NCI-H510A (cell line): ENCODE measurements at places on chromosomes 2 and 18.

- no peak for DNase-seq
These were observed 1935.1 kb upstream of the PIK3C3 start for GRCh38 chr18:40019797-40020392.

GRCh38 chr2:148948868-148949267, 73.8 kb downstream of the KIF5C start:
- no peak for DNase-seq

DNA sequence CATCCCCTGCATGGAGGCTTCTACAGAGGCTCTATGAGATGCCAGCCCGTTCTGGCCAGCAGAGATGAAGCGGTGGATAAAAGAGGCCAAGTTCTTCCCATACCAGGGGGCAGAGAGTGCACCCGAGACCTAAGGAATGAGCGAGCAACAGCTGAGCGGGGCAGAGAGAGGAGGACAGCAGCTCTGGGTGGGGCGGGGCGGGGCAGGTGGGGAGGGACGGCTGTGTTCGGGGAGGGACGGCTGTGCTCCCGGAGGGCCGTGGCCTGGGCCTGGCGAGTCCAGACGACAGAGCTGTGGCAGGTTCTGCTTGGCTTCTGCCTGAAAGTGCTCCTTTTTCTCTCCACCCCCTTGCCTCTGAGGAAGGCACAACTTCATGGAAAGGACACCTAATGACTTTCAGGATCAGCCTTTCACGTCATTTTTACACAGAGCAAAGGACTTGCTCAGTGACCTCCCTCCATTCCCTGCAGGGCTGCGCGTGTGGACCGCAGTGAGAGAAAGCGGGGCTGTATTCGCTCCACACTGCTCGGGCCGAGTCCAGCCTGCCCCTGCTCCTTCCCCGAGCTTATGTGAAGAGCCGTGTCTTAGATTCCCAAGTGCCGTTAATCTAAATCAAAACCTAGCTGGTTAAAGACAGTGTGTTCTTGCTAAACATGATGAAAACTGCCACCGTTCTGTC, 232.9 kb downstream of the HDAC4 start:
- DNase-seq, result no peak

DNA sequence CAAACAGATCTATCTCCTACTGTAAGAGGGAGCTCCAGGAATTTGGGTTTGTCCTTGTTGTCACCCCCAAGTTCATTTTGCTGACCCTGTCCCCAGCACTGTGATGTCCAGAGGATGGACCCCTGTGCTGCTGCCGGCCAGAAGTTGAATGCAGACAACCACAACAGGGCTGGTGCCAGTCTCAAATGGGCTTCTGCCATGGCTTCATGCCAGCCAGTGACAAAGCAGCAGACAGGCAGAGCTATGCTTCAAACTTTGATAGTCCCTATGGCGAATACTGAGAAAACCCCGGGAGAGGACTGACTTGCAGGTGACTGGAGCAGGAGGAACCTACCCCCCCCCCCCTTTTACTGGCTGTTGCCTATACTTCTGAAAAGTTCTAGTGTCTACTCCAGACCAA, 3.2 kb downstream of the SMAD7 start:
- DNase-seq, result no peak

GRCh38 chr2:129074298-129074920, 755.7 kb upstream of the HS6ST1 start:
- no peak for DNase-seq

- DNase-seq, result no peak
These were observed 61.1 kb downstream of the ASB1 start for GRCh38 chr2:238487652-238488346.

GRCh38 chr2:72919414-72920317, 2.3 kb downstream of the EMX1 start:
- no peak for DNase-seq

- DNase-seq, result no peak
These were observed 161.2 kb upstream of the SIX2 start for GRCh38 chr2:45170191-45171135.

DNA sequence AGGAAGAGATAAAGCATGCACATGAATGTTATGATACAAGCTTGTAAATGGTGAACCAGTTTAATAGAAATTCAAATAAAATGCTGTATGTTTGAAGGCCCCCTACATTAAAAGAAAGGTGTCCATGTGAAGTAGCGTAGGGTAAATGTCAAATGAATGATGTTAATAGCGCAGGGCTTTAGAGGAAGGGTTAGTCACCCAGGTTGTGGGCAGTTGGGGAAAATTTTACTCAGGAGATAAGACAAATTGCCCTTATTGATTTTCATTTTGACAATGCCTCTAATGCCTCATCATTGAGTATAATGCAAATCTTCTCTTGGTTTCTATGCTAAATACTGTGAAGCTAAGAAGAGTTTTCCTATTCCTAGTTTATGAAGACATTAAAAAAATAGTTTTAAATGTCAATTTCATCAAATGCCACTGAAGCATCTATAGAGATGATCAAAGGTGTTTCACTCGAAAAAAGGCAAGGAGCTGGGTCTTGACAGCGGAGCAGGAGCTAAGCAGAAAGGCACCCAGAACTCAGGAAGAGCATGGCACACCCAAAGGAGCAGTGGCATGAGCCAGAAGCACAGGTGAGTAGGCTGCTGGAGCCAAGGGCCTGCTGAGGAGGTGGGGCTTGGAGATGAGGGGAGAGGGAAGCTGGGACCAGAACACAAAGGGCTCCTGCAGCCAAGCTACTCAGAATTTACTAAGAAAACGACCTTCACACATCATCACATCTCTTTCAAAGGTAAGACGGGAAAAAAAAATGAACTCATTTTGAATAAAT, 129.3 kb upstream of the ACKR3 start:
- no peak for DNase-seq

- no peak for DNase-seq
These were observed 132.7 kb downstream of the CCBE1 start for GRCh38 chr18:59564561-59564960.

GRCh38 chr2:181073896-181074295, 93.5 kb downstream of the UBE2E3 start:
- DNase-seq, result no peak

DNA sequence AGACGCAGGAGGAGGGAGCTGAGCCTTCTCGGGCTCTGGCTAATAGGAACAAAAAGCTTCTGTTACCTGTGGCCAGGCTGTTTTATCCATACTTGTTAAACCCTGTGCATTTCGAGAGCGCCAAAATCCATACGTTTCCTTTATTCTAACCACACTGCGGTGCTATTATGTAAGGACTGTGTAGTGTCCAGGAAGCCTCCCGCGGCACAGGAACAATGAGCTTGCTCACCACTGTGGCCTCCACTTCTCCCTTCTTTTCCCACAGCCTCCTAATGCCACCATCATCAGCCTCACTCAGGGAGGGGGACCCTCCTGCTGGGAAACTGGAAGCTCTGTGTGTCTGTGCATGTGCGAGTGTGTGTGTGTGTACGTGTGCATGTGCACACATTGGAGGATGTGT, 268.5 kb downstream of the HAUS1 start:
- no peak for DNase-seq

GRCh38 chr2:22406625-22407024, 978.4 kb upstream of the KLHL29 start:
- no peak for DNase-seq

DNA sequence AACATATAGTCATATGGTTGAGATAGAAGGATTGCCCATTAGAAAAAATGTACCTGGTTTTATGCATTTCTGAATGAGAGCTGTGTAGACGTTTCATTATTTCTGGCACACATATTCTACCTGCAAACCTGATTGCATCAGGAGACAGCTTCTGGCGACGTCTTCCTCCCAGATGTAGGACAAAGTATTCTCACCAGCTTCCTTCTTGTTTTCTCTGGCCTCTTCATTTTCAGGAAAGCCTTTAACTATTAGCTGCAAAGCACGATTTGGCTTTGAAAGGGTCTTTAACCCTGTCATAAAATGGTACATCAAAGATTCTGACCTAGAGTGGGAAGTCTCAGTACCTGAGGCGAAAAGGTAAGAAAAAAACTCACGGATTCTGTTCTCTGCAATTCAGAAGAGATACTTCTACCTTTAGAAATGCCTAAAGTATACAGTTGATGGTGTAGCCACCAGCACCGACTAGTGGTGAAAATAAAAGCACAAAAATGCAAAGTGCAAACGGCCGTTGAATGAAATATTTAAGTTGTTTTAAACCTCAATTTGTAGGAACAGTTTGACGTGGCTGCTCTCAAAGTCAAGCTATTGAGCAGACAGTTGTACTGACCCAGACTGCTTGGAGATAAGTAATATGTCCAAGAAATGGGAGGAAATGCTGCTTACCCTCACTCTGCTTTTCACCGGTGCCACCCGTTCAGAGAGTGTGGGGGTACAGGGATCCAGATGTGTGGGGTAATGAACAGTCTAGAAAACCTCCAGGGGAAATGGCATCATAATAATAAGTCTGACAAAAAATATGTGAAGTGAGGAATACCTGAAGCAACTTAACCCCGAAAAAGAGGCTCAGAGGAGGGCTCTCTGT, 20.2 kb downstream of the IL18RAP start:
- DNase-seq, result no peak

- DNase-seq, result no peak
These were observed 1026.2 kb upstream of the ZEB2 start for GRCh38 chr2:145546091-145546490.

DNA sequence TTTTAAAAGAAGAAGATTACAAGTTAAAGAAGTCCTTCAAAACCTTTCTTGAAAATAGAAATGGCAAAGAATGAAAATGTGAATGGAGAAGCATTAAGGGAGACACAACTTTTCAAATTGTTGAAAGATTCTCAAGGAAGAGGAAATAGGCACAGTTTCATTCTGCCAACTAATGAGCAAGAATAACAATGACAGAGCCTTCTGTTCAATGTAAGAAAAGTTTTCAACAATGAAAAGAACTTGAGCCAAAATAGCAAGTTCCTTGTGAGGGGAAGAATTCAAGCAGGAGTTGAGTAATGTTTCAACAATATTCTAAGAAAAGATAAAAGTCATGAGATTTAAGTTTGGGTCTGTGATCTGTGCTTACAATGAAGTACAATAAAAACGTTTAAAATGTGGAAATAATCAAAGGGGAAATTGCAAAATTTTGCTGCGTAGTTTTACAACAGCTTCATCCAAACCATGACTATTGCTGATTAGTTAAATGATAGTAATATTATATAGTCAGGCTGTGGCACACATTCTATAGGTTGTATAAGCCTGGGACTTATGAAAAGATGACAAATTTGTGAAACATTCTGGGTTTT, 122.6 kb downstream of the METTL4 start:
- no peak for DNase-seq

DNA sequence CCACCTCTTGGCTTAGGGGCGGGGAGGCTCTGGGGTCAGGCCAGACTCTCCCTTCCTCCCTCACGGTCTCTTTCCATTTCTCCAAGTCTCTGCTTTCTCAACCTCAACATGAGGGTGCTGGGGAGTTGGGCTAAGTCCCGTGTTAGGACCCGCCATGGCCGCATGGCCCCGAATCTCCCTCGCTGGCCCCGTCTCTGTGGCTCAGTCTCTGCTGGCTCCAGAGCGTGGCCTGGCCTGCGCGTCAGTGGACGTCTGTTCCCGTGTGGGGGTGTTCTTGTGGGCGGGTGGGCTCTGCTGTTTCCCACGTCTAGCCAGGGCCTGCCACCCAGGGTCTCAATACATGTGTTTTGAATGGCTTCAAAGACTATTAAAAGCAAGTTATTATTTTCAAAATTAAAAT, 12.4 kb downstream of the ALLC start:
- no peak for DNase-seq

GRCh38 chr2:232839411-232840079, 30.5 kb upstream of the SNORC start:
- no peak for DNase-seq

DNA sequence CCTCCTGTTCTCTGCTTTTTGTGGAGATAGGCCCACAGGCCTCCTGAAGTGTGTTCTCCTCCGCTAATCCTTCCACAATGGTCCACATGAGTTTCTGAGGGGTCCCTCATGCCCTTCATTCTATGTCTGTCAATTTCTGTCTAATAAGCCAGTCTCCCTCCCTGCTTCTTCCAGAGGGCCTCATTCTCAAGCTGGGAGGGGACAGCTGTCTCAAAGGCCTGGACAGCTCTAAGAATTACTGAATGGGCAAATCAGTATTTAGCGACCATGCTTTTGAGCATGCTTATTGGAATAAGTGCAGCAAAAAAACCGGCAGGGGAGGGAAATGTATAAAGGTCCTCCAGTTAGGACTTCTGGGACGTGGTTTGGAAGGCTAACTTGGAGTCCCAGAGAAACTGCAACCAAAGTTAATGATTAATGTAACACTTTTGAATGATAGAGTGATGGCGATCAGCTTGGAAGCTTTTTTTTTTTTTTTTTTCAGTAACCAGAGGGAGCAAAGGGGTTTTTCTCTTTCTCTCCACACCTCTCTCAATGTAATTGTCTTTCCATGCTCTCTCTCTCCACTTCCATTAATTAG, 890.7 kb upstream of the POU3F3 start:
- DNase-seq, result no peak

- DNase-seq, result no peak
These were observed 401.3 kb upstream of the PIK3C3 start for GRCh38 chr18:41553716-41554115.

DNA sequence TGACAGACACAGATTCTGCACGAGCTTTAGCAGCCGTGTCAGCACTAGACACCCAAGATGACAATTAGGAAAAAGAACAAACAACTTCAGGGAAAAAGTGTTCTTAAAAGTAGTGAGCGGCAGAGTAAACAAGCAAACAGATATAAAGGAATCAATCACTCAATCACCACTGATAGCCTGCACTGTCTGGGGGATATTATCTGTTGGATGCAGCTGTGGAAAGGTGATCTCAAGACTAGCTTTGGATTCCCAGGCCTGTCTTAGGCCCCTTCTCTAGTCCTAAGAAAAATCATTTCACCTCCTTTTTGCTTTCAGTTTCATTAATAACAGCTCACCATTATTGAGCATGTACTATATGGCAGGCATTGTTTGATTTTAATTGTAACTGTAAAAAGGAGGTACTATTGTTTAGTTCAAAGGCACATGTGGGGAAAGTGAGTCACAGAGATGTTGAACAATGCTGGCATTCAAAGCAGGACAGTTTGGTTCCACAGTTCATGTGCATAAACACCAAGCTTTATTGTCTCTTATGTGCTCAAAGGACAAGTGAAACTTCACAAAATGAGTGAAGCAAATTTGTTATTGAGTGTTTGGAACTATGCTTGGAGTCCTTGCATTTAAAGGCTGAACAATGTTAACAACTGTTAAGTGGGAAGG, 147.3 kb upstream of the TCF4 start:
- DNase-seq, result no peak

DNA sequence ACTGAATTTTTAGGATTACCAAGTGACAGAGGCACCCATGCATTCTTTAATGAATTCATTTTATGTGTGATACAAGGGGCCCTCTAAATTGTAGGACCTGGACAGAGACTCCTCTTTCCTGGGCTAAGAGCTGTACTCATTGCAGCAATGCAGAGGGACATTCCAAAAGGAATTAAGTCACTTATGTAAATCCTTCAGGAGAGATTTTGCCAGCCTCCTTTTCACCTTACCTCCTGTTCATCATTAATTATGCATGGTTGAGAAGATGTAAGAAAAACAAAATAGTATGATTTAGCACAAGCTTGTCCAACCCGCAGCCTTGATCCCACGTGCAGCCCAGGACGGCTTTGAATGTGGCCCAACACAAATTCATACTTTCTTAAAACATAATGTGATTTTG, 84.5 kb upstream of the TANK start:
- DNase-seq, result no peak

- DNase-seq, result no peak
These were observed 142.7 kb downstream of the DYSF start for GRCh38 chr2:71596011-71596410.

GRCh38 chr2:151137526-151137925, 124.1 kb downstream of the RBM43 start:
- no peak for DNase-seq

GRCh38 chr2:70918016-70918415, 17.7 kb upstream of the ATP6V1B1 start:
- DNase-seq, result no peak
